ENCODE measurements at places on chromosomes 4 and X. TPM values are rescaled to one million over a fixed set of nuclear protein-coding genes. Genes with fewer than 3 reads are reported as not detected.

The GSTCD gene
- polyA plus RNA-seq: 16.3 TPM

The AKAP14 gene
- 4.8 TPM for polyA plus RNA-seq

DNA sequence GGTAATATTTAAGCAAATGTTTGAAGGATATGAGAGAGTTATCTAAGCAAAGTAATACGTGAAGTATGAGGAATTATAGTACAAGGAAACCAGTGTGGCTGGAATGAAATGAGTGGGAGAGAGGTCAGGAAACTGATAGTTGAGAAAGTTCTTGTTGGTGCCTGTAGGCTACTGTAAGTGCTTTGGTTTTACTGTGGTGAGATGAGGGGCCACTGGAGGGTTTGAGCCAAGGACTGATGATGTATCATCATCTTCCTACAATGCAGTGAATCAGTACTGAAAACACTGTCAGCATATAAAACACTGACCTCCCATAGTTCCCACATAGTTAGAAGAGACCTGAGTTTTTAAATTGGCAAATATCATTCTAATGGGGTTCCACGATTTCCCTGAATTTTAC is 367.5 kb upstream of the CTSO start:
- no peak for DNase-seq

The ZDHHC15 gene
- 8.5 TPM for polyA plus RNA-seq

The BTC gene
- polyA plus RNA-seq: 5.5 TPM

GRCh38 chr4:175441256-175441655 is 370.8 kb downstream of the GPM6A start:
- DNase-seq: no peak

- DNase-seq: peak; percentile 64
Observed at GRCh38 chrX:11968991-11969390, 169.3 kb upstream of the FRMPD4 start.

DNA sequence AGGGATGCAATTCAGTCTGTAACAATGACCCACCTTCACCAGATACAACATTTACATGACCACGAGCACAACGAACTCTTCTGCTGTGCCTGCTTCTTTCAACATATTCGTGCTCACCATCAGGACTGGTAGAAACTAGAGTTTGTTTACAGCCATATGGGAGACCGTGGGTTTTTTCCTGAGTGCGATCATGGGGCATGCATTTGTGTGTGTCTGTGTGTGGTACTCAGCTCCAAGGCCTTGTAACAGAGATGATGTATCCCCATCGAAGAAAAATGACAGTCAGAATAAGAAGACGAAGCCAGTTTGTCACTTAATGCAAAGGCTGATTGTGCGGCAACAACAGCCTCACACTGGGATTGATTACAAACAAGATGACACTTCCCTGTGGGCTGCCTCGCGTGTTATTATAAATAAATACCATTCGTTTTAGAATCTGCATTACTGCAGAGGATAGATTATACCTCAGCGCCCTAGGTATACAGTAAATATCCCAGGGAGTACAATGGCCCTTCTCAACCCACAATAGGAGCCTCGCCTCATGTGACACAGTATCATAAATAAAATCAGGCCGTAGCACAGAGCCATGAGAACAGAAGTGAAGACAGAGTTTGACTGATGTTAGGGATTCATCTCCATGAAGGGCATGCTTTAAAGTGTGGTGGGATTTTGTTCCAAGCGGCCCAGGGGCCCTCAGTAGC is 97.3 kb upstream of the NOCT start:
- DNase-seq: no peak

The MFAP3L gene
- 2.3 TPM for polyA plus RNA-seq

DNA sequence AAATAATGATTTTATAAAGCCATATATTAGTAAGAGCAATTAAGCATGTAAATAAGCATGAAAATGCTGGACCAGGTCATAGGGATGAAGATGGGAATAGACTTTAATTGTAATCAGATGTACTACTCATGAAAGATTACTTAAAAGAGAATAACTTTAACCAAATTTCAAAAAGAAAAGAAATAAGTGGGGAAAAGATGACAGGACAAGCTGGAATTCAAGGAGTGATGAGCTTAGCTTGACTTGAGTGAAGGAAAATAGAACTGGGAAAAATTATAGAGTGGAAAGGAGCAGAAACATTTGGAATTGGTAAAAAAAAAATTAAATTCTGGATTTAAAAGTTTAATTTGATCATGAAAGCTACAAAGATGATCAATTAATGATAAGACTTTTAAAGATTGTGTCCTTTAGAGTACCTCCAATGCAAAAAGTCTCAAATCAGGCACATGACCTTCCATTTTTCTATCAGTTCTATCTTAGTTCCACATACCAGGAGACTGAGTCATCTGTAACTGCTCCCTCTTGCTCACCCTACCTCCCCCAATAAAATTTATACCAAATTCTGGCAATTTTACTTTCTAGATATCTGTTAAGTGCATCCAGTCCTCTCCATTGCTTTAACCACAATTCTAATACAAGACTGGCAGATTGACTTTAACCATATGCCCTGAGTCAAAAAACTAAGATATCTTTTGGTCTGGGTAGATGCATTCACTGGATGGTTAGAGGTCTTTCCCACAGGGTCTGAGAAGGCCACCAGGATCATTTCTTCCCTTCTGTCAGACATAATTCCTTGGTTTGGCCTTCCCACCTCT is 56.4 kb upstream of the SLIT2 start:
- DNase-seq: no peak

GRCh38 chr4:180696460-180697092 is 1546.6 kb upstream of the TENM3 start:
- no peak for DNase-seq

- DNase-seq: no peak
Observed at GRCh38 chr4:107278791-107279483, 242.8 kb upstream of the DKK2 start.

GRCh38 chrX:101051153-101051548 is 760 bp downstream of the TRMT2B start:
- no peak for DNase-seq

The PRDM5 gene
- polyA plus RNA-seq: 38.0 TPM

GRCh38 chrX:46574774-46575381 is 1.3 kb downstream of the CHST7 start:
- no peak for DNase-seq

DNA sequence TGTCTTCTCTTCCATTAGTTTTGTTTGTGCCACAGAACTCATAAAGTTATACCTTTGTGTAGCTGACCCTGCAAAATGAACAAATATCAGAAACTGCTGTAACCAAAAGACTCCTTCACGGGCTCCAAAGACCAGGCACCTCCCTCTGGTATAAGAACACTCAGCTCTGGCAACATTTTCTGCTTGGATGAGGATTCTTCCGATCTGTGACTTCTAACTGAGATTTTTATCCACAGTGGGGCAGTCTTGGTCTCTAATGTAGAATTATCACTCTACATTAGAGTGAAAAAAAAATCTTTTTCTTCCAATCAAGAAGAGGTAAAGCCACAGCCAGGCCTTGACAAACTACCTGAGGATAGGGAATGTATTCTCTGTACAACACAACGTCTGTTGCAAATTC is 38.5 kb upstream of the PRSS48 start:
- no peak for DNase-seq

The MORC4 gene
- polyA plus RNA-seq: 43.7 TPM

The LGI2 gene
- 4.8 TPM for polyA plus RNA-seq

The ZCCHC18 gene
- 6.7 TPM for polyA plus RNA-seq

The PRR32 gene
- polyA plus RNA-seq: not detected

DNA sequence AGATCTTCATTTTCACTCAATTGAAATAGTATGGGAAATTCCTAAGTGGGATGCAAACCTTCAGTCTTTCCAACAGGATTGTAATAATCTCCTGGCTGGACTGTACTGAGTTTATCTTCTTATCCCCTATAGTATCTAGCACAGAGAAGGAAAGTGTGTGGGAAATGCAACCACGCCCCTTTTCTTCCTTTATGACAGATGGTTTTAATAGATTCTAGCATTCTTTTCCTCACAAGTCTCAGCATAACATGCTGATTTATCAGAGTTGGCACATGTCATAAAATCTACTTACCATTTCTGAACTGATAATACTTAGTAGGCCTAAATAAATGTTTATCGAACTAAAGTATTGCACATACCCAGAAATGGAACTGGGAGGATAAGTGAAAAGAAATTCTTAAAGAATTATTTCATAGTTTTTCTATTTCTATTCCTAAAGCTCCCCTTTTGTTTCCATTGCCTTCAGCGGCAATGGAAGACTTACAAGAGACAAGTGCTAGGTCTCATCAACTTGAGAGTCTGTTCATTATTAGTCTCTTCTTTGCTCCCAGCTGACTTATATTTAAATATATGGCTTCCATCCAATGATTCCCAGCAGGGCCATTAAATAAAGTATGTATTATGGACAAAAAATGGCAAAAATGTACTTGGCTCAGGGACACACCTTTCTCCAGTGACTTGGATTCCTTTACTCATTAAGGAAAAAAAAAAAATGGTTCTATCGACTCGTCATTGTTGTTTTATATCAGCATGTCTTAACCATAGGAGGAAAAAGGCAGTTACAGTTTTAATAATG is 484.5 kb downstream of the IL1RAPL1 start:
- DNase-seq: no peak

The TDO2 gene
- polyA plus RNA-seq: 45.2 TPM

The CDS1 gene
- 20.2 TPM for polyA plus RNA-seq

The PCDH10 gene
- polyA plus RNA-seq: 0.51 TPM

DNA sequence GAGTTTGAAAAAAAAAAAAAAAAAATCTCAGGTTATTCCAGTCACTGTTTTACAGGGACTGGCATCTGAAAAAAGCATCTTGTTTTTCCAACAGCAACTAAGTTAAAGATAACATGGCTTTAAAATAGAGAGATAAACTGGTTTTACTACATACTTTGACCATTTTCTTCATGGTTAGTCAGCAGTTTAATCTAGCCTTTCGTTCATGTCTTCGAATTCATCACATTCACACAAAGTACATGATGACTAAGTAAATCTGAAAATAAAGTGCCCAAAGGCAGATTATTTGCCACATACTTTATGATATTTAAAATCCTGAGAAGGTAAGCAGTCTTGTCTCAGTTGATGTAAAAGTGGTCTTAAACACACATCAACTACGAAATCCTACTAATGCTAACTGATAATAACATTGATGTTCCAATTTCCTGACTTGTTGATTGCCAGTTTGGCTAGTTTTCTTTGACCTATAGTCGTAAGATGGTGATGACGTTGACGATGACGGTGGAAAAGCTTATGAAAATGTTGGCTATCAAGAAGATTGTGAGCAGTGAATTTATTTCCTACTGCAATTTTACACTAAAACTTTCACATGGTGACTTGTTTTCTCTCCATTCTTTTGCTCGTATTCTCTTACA is 540.5 kb upstream of the BOD1L1 start:
- DNase-seq: no peak

DNA sequence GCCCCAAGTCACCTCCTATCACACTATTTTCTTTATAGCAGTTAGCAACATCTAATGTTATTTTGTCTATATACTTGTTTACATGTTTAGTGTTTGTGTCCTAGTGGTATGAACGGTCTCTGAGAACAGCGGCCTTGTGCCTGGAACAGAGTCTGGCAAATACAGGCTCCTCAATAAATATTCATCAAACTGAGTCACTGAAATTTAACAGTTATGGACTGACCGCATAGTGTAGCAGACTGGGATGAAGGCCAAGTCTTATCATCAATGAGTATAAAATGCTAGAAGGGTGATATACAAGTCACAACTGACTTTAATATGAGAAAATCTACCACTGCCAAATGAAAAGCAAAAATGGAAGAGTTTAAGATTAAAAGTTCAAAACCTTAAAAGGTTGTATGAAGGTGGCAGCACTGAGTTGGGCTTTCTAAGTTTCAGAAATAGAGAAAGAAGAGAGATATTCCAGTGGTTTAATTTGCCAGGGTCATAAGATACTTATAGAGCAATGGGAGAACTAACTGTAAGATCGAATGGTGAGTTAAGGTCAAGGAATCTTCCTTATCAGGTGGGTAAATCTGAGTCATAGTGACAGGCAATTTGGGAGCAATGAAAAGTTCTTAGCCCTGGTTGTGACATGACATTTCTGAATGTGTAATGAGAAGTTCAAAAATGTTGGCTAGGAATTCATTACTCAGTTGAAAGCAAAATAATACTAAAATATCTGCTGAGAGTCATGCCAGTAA is 34.9 kb downstream of the ELOVL6 start:
- DNase-seq: no peak

GRCh38 chr4:46386570-46386969 is 3.4 kb downstream of the GABRA2 start:
- no peak for DNase-seq

The AWAT1 gene
- 0.14 TPM for polyA plus RNA-seq

The OPRPN gene
- polyA plus RNA-seq: not detected

DNA sequence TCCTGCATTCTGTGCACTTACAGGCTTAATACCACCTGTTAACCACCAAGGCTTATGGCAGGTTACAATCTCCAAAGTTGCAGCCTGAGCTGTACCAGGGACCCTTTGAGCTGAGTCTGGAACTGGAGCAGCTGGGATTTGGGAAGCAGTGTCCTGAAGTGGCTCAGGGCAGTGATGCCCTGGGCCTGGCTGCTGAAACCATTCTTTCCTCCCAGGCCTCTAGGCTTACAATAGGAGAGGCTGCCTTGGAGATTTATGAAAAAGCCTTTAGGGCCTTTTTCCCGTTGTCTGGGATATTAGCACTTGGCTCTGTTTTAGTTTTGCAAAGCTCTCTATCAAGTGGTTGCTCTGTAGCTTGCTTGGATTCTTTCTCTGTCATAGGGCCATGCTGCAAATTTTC is 154.3 kb upstream of the CASK start:
- no peak for DNase-seq

The RNF212 gene
- polyA plus RNA-seq: 11.8 TPM

The INTU gene
- 37.4 TPM for polyA plus RNA-seq

The SERPINA7 gene
- polyA plus RNA-seq: 0.51 TPM

DNA sequence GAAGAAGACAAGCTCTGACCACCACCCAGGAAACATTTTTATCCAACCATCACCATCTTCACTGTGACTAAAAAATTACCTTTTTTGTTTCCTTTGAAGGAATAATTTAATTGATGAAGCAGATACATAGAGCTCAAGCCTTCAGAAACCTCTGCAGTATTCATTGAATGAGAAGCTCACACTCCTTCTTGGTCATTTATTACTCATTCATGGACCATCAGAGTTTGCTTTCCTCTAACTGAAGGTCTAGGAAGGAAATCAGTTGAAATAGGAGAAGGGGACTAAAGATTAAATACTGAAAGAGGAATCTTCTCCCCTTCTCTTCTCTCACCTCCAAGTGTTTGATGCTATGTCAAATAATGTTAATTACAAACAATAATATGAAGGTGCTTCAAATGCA is 290.6 kb upstream of the KLF3 start:
- DNase-seq: no peak

DNA sequence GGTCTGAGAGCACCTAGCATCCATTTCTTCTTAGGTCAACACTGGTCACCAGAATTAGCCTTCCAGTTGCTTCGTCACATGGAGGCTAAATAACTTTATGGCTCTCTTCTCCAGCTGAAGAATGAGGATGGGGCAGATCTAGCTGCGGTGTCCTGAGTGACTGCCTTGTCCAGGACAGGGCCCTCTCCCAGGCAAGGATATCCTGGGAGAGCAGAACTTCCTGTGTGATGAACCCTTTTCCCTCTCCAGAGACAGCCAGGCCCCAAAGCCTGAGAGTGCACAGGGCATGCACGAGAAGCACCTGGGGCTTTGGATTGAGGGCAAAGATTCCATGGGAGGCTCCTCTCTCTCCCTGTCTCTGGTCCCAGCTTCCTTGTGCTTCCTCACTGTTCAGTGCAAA is 108.2 kb upstream of the MAMLD1 start:
- DNase-seq: no peak

GRCh38 chrX:12494400-12495138 is 296.6 kb upstream of the PRPS2 start:
- DNase-seq: no peak

The GRPR gene
- polyA plus RNA-seq: 0.31 TPM
